Midbrain (tissue), 1 donor: ENCODE measurements at places on chromosomes 13 and 19.
A peak's percentile ranks its signal among the peaks of the same experiment; 100 is the strongest.

DNA sequence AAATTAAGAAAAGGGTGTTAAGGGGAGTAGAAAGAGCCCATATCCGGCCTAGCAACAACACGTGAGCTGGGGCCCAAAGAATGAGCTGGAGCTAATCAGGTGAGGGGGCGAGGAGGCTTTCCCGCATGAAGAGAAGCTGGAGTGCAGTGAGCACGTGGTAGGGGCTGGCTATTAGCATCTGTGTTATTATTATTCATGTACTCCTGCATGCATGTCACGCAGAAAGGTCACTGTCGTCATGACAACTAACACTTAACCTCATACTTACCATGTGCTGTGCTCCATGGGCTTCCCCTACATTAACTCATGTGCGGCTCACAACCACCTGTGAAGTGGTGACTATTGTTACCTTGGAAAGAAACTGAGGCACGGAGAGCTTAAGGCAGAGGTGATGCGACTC lies 227.6 kb upstream of the UBL3 start:
- DNase-seq = no peak

GRCh38 chr13:51804295-51805172 lies 571 bp upstream of the DHRS12 start:
- peak; percentile 73 for DNase-seq

DNA sequence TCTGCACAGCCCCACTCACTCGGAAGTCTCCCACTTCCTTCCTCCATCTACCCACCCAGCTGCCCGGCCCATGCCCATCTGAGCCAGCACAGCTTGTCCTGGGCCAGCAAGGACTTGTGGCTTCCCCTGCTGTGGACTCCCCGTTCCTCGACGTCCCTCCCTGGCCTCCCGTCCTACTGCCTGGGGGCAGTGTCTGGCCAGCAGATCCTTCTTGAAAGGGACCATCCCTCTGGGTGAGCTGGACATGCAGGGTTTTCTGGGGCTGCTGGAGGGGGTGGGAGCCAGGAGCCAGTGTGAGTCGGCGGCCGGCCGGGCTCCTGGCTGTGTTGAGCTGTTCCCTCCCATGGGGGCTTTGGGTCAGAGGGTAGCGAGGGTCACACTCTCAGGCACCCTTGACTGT lies 26.7 kb downstream of the CRTC1 start:
- no peak for DNase-seq

DNA sequence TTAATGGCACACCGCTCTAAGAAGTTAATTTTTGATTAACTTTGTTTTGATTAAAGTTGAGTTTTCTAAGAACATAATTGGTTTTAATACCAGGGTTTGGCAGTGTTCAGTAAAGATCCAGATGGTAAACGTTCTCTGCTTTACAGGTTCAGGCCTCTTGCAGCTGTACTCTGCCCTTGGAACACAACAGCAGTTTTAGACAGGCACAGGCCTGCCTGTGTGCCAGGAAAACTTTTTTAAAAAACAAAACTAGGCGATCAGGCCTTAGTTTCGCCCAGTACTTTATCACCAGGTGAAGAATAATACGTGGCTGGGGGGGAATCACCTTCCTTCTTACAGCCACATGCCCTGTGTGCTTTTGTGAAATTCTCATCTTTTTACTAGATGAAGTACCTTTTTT lies 38.0 kb upstream of the TEX29 start:
- no peak for DNase-seq

DNA sequence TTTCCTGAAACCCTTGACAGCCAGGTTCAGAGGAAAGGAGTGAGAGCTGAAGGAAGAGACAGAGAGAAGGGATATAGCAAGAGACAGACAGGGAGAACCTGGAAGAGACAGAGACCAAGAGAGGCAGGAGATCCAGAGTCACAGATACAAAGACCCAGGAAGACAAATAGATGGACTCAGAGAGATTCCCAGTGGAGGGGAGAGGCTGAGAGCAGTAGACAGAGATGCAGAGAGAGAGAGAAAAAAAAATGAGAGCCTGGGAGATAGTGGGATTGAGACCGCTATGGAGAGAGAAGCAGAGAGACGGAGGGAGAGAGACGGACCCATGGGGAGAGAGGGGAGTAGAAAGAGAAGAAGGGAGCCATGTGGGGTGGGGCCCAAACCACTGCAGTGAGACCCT lies 763 bp downstream of the FXYD7 start:
- no peak for DNase-seq

GRCh38 chr19:45492627-45493470 lies 4.0 kb downstream of the RTN2 start:
- DNase-seq = peak; percentile 24

- DNase-seq = no peak
Observed at GRCh38 chr19:2551172-2551863, 75.4 kb downstream of the GADD45B start.

DNA sequence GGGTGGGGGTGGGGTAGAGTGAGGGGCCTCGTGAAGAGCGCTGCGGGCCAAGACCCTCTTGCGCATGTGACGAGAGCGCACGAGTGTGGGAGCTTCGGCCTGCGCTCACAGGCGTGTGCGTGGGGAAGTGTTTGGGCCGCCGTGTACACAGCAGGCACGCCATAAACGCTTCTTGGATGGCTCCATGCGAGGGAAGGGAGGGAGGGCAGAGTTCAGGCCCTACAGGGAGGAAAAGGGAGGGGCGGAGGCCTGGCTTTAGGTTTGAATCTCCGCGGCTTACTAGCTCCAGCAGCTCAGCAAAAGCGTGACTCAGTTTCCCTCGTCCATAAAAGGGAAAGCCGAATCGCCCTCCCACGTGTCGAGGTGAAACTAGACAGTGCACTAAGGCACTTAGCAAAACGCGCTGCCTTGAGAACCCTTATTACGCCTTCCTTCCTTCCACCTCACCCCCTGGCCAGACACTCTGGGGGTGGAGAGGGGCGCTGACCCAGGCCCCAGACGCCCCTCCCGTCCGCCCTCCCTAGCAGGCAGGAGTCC lies 12.5 kb downstream of the GADD45B start:
- DNase-seq = no peak

- DNase-seq = no peak
Observed at GRCh38 chr13:48449656-48450055, 36.7 kb upstream of the LPAR6 start.

GRCh38 chr13:20161275-20161950 lies 561 bp upstream of the GJA3 start:
- DNase-seq = no peak

DNA sequence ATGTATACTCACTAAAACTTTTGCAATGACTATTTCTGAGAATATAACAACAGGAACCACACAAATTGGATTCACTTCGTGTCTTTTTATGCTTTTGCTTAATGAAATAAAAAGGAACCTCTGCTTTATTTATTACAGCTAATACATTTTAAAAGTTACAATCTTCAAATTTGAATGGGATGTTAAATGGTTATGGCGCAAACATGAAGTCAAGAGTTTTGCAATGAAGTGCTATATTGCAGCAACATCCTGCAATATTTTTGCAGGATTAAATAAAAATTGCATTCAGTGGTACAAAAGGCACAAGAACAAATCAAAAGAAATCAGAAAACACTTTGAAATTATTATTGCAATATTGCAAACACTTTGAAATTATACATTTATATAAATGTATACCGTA lies 1519.0 kb upstream of the MIR17HG start:
- DNase-seq = no peak

- DNase-seq = no peak
Observed at GRCh38 chr19:49890349-49891311, 6.1 kb downstream of the IL4I1 start.

- no peak for DNase-seq
Observed at GRCh38 chr19:6362351-6362801, 1.0 kb downstream of the CLPP start.

- DNase-seq = no peak
Observed at GRCh38 chr19:2084993-2085720, 11.0 kb downstream of the MOB3A start.

GRCh38 chr19:403221-404027 lies 5.5 kb downstream of the C2CD4C start:
- DNase-seq = no peak

DNA sequence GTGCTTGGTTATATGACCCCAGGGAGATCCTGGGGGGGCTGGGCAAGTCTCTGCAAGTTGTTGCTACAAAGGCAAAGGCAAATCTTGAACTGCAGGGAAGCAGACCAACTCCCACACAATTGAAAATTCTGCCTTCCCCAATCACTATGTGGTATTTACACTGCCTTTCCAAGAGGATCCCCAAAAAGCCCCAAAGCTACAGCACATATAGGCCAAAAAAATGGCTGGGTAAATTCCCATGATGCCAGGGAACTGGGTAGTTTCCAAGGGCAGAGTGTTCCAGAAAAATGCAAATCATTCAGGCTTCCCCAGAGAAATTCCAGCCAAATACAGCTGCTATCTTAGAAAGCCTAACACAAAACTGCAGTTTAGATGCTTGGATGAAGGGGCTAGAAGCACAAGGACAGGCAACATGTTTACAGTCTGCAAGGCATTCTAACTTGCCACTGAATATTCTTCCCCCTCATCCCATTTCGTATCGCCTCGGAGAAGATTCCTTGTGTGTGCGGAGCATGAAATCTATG lies 6.2 kb downstream of the FOXO1 start:
- peak; percentile 40 for DNase-seq

DNA sequence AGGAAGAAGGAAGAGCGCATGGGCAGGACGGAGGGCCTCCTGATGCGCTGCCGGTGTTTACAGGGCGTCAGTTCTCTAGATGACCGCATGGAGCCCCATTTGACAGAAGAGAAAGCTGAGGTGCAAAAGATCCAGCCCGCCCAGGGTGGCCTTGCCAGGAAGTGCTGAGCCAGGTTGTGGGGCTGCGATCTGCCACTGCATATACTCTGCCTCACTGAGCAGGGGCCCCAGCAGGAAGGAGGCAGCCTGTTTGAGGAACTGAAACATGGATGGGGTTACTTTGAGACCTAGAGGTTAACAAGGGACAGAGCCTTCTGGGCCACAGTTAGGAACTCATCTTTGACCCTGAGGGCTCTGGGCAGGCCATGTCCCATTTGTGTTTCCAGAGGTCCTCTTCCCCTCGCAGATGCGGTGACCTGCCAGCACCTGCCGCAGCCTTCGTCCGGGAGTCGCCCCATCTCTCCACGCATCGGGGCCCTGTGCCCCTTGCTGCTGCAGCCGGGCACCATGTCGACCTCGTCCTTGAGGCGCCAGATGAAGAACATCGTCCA lies 3.2 kb downstream of the EPN1 start:
- peak; percentile 37 for DNase-seq

- DNase-seq = no peak
Observed at GRCh38 chr19:45163156-45163555, 2.4 kb upstream of the NKPD1 start.

GRCh38 chr13:77338329-77338728 lies 11.4 kb upstream of the MYCBP2 start:
- no peak for DNase-seq

DNA sequence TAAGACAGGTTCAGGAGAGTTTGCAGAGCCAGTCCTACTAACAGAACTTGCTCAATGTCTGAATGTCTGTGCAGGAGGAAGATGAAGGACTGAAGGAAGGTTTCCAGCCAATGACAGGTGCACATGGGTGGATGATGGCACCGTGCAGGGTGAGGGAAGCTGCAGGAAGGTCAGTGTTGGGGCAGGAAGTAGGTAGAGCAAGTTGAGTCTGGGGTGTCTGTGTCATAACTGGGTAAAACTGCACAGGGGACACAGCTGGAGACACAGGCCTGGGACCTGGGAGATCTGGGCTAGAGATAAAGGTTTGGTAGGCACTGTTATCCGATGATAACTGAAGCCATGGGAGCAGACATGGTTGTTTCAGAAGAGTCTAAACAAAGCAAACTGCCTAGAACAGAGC lies 116.9 kb downstream of the USP12 start:
- no peak for DNase-seq

- DNase-seq = no peak
Observed at GRCh38 chr13:113202912-113203311, 5.6 kb downstream of the PCID2 start.

GRCh38 chr13:45446181-45446580 lies 18.6 kb upstream of the COG3 start:
- DNase-seq = no peak

DNA sequence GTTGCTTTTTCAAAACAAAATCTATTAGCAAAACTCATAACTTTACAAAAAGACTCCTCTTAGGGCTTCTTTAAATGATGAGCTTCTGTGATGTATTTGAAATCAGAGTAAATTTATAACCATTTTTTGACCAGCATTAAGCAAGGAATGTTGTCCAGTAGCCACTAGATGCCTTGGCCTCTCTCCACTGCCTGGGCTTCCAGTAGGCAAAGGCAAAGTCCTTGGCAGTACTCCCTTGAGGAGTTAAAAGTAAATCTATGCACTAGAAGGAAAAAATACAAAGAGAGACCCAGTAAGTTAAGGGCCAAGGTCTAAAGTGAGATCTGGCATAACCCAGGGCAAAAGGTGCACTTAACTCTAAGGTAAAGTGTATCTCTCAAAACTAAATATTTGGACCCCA lies 9.5 kb downstream of the SERPINE3 start:
- DNase-seq = no peak

DNA sequence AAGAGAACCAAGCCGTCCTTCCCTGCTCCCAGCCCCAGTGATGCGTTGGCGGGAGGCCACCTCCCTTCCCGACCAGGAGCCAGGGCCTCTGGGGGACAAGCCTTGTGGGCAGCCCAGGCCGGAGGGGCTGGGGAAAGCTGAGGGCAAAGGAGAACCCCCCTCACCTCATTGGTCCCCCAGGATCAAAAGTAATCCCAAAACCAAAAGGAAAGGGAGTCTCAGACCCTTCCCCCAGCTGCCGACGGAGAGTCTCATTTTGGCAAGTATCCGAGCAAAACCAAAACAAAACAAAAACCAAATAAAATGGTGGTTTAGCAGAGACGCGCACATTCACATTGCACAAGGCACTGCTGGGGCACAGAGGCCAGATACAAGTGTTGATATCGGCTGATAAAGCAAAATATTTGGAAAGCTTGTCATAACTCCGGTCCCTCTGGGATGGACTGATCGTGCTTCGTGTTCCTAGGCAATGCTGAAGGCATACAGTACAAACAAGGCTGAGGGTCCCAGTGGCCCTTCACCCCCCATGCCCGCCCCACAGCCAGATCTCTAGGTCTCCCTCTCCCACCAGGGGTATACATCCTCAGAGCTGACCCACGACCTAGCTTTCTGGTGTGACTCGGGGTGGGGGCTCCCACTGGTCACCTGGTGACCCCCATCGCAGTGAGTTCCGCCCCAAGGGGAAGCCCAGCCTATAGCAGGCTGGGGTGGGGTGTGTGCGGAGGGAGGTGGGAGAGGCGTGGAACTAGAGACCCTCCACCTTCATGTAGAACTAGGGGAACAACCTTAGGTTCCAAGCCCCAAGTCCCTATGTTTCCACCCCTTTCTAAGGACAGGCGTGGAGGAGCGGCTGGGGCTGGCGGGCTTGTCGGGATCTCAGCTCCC lies 2.1 kb downstream of the CEBPA start:
- DNase-seq = no peak

- no peak for DNase-seq
Observed at GRCh38 chr19:11722414-11722813, 16.3 kb downstream of the ZNF823 start.

- DNase-seq = no peak
Observed at GRCh38 chr13:100063333-100063732, 25.6 kb upstream of the PCCA start.

DNA sequence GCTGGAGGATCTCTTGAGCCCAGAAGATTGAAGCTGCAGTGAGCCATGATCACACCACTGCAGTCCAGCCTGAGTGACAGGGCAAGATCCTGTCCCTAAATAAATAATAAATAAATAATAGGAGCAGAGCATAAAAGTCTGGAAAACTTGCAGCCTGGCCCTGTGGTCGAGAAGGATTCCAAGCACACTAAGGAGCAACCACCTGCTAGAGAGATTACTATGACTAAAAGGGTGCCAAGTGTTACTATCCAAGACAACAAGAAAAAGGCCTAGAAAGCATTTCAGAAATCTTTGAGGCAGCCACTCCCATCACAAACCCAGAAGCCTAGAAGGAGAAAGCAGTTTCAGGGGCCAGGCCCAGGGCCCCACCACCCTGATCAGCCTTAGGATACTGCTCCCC lies 46.1 kb downstream of the LHFPL6 start:
- DNase-seq = no peak
